Germinal center (tissue), 1 donor: ENCODE measurements at places on chromosomes 2 and 18.

DNA sequence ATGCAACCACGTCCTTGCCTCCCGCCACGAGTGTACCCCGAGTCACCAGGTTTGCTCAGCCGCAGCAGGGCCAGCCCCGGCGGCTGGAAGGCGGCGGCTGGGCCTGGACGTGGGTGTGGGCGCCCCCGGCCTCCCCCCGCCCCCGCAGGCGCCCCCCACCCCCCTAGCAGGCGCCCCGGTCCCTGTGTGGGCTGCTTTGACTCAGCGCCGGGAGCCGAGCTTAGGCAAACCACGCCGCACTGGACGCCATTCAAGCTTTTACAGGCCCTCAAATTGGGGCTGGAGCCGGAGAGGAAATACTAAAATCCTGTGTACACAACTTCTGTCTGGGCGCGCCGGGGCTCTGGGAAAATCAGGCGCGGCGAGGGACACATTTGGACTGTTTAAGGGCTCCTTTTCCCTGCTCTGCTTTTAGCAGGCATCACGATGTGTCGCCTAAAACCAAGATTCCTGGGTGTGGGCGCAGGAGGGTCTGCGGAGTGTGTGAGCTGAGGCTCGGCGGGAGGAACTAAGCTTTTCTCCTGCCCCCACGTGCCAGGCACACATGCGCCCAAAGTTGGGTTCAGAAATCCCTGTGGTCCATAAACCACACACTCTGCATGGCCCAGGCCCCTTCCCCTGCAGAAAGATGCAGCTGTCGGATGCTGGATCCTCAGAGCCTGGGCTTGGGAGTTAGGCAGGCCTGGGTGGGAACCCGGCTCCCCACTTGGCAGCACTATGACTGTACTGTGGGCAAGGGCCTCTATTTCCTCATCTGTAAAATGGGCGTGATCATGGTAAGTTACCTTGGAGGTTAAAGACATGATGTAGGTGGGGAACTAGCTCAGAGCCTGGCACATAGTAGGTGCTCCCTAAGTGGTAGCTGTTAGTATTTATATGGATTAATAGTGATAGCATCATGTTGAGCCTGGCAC lies 57.6 kb downstream of the ATOH8 start:
- no peak for DNase-seq

- no peak for DNase-seq
Measured at GRCh38 chr18:48825101-48825745, 125.5 kb downstream of the SMAD7 start.

DNA sequence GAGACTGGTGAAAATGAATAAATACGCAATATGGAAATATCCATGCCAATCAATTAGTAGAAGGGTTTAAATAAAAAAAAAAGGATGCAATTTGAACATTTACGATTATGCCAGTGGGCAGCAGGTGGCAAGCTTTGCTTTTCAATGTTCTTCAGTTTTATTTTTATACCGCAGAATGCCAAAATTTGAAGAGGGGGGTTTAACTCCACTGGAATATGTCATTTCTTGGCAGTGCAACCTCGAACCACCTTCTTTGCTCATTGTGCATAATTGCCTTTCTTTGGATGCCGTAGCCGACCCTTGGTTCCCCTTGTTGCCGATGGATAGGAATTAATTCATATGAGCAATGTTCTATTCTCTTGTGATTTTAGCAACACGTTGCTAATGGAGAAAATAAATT lies 88.0 kb downstream of the LTBP1 start:
- no peak for DNase-seq

DNA sequence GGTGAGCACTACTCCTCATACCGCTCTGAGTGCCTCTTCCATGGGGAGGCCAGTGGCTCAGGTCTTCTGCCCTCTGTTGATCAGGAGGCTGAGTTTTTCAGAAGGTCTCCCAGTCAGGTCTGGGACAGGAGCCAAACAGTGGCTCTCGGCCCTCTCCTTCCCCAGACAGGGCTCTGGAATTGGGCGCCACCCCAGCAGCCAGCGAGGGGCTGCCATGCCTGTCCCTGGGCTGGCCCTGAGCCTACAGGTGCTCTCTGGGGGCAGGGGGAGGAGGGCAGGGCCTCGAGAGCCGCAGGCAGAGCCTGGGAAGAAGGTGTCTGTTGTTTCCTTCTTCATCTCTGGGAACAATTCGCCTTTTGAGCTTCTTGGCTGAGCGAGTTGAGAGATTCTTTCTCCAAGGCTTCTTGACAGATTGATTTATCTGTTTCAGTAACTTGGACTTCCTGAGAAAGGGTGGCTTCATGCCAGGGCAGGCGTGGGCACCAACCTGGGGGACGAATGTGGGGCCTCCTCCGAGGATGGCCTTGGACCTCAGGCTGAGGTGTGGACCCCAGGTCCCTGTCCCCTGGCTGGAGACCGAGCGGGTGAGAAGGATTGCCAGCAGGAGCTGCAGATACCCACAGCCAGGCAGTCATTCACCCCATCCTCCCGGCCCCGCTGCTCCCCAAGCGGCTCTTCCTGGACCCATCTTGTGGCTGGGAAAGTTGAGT lies 64.7 kb upstream of the GLI2 start:
- DNase-seq = no peak

- no peak for DNase-seq
Measured at GRCh38 chr2:9652898-9653479, 22.2 kb upstream of the YWHAQ start.

DNA sequence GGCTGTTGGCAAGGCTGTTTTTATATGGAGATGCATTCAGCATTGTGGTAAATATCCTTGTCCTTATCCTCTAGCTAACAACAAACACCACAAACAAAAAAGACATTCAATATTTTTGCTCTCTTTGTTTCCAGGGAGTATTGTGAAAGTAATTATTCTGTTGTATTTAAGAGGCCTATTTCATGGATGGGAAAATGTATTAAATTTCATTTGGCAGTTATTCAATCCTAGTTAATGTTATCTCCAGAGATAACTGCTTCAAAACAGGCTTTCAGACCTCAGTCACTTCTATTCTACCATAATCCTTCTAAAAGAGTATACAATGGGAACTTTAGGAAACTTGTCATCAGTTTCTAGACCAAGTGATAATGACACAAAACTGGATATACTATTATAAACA lies 280.5 kb upstream of the CCDC68 start:
- DNase-seq = no peak

- DNase-seq = no peak
Measured at GRCh38 chr2:106061611-106062349, 132.3 kb downstream of the UXS1 start.

DNA sequence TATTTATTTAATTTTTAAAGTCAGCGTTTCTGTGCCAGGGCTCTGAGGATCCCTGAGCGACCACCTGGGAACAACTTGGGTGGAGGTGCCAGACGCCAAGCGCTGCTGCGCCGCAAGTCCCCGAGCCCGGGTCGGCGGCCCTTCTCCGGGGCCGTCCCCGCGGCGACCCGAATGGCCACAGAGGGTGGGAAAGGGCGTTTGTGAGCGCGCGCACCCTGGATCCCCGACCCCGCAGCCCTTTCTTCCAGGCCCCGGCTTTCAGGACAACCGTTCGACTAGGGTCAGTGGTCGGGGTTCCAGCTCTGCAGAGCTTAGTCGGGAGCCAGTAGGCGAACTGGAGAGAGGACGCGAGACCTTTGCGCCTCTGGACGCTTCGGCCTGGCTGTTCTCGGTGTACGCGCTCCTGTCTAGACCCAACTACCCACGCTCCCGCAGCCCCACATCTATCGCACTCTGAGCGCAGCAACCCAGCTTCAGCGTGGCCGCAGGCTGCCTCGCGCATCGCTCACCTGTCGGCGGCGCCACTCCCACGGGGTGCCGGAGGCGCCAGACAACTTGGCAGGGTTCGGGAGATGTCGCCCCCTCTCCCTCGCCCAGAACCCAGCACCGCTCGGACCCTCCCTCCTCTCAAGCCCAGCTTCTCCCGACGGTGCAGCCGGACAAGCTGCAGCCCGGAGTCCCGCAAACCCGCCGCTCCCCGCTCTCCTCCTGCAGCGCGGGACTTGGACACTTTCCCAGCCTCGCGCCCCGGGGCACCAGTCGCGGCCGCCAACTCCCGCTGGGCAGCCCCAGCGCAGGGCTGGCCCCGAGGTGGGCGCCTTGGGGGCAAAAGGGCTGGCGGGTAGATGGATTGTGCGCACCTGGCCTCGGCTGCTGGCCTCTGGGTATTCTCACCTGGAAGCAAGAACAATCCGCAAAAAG lies 758 bp downstream of the LYPD1 start:
- no peak for DNase-seq

DNA sequence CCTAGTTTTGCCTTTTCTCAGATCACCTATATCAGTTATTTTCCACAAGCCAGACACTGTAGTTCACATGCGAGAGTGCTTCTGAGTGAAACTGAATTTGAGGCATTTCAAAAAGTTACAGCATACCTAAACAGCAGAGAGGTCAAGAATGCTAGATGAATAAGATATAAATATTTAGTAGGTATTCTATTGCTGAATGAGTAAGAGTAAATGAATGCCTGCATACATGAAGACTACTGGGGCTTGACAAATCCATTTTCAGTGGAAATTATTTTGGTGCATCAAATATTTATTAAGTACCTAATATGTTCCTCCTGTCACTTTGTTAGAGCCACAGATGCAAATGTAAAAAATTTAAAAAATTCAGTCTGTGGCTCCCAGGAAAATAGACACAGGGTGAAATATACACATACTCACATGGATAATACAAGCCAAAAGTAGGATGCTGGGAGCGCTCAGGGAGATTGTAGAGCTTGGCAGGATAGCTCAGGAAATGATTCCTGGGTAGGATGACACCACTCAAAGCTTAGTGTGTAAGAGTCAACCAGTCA lies 27.6 kb upstream of the CDC42EP3 start:
- DNase-seq = no peak

DNA sequence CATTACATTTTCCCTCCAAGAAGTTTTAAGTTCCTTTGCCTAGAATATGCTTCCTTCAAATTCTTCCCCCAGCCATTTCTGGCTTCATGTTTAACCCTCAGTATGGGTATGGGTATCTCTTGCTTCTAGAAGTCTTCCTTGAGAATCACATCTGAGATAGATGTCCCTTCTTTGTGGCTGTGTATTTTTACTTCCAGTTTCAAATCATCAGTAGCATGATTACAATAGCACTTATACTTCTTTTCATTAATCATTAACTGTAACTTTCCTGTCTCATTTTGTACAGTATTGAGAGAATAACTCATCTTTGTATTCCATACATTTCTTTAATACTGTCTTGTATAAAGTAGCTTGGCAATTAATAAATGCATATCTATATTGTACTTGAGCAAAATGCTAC lies 17.3 kb upstream of the PDE1A start:
- no peak for DNase-seq

DNA sequence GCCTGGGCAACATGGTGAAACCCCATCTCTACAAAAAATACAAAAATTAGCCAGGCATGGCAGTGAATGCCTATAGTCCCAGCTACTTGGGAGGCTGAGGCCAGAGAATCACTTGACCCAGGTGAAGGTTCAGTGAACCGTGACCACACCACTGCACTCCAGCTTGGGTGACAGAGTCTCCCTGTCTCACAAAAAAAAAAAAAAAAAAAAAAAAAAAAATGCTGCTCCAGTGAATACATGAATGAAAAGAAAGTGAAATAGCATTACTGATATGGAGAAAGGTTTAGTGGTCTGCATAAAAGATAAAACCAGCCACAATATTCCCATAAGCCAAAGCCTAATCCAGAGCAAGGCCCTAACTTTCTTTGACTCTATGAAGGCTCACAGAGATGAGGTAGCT lies 44.5 kb downstream of the METTL8 start:
- DNase-seq = no peak

DNA sequence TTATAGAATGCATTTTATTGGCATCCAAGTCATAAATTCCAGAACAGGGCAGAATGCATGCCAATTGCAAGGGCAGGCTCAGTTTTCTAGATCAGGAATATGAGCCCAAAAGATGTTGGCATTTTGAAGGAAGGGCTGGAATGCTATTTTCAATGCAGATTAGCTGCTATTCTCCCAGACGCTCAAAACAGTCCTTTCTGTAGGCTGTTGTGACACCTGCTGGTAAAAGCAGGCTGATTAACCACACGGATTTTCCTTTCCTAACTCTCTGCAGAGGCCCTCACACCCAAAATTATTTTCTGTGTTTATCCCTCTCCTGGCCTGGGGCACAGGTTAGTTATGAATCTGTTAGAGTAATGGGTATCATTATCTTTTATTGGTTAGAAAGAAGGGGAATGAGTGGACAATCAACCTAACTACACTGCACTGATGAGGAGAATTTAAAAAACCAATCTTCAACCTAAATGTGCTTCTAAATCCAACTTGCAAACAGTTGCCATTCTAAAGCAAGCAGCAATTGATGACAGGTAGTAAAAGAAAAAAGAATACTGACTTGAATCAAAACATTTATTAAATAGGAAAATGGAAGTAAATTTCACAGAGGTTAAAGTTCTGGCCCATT lies 94.0 kb downstream of the PLA2R1 start:
- DNase-seq = peak; percentile 17

GRCh38 chr18:41655074-41655473 lies 300.0 kb upstream of the PIK3C3 start:
- no peak for DNase-seq

DNA sequence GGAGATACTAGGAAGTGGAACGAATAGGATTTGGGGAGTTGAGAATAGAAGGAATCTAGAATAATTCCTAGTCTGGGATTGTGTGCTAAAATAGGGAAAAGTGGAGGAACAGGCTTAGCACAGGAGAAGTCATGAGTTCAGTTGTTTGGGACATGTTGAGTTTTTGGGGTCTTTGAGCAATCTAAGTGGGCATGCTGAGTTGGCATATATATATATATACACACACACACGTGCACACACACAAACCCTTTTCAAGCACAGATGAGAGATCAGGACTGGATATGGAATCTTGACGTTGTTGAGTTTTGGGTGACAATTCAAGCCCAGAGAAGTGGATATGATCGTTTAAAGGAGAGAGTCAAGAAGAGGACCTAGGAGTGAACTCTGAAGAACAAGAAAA lies 168.2 kb upstream of the CHST9 start:
- DNase-seq = no peak

GRCh38 chr2:188235364-188235763 lies 56.3 kb upstream of the GULP1 start:
- no peak for DNase-seq

DNA sequence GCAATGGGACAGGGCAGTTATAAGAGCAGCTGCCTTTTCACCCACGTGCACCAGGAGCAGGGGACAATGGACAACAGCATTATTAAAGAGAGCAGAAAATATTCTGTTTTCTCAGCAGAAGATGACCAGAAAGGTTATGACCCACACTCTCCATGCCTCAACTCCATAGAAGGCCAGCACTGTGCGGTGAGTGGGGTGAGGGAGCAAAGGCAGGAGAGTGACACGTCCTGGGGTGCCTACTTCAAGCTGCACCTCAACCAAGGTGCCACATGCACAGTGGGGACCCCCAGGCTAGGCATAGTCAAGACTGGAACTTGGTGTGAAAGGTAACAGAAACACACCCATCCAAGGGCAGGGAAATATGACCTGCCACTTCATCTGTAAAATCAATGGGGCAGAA lies 50.4 kb downstream of the POLR1A start:
- no peak for DNase-seq

- no peak for DNase-seq
Measured at GRCh38 chr2:12915787-12916186, 199.1 kb downstream of the TRIB2 start.

GRCh38 chr2:145412155-145412554 lies 892.2 kb upstream of the ZEB2 start:
- DNase-seq = peak; percentile 58
